Cerebellar cortex (tissue), 1 donor: ENCODE measurements at places on chromosomes 5 and 9.

- peak; percentile 9 for DNase-seq
Measured at GRCh38 chr9:110351009-110351467, 13.4 kb upstream of the TXNDC8 start.

GRCh38 chr9:76379494-76379893 lies 14.7 kb downstream of the RFK start:
- no peak for DNase-seq

GRCh38 chr9:86202338-86202882 lies 57.0 kb downstream of the C9orf153 start:
- peak; percentile 35 for DNase-seq

GRCh38 chr5:138824924-138825863 lies 49.9 kb downstream of the LRRTM2 start:
- DNase-seq: peak; percentile 37

DNA sequence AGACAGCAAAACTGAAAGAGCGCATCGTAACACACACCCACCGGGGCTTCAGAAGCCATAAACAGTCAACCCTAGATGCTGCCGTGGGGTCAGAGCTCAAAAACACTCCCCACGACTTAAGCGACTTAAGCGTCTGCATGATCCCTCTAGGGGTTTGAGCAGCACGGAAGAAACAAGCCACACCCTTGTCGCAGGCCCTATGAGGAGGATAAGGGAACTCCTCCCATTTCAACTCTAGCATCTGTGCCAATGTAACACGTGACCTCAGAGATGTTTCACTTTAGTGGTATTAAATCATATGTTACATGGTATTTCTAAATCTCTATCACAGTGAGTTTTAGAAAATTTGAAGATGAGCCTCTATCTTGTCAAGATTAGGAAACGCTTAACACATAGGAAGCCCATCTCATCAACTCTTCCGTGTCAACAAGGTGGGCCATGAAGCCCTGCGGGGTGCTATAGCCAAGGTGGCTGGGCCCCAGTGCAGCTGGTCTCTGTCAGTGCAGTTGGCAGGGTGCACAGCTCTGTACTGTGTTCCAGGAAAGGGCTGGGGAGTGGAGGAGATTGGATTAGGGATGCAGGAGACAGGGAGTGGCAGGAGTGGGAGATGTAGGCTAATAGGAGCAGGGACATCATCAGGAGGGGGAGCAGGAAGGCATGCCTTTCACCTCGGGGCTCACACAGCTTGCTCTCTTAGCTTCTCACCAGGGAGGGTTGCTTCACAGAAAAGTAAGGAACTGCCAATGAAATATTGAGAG lies 33.1 kb downstream of the ZCCHC9 start:
- DNase-seq: no peak

DNA sequence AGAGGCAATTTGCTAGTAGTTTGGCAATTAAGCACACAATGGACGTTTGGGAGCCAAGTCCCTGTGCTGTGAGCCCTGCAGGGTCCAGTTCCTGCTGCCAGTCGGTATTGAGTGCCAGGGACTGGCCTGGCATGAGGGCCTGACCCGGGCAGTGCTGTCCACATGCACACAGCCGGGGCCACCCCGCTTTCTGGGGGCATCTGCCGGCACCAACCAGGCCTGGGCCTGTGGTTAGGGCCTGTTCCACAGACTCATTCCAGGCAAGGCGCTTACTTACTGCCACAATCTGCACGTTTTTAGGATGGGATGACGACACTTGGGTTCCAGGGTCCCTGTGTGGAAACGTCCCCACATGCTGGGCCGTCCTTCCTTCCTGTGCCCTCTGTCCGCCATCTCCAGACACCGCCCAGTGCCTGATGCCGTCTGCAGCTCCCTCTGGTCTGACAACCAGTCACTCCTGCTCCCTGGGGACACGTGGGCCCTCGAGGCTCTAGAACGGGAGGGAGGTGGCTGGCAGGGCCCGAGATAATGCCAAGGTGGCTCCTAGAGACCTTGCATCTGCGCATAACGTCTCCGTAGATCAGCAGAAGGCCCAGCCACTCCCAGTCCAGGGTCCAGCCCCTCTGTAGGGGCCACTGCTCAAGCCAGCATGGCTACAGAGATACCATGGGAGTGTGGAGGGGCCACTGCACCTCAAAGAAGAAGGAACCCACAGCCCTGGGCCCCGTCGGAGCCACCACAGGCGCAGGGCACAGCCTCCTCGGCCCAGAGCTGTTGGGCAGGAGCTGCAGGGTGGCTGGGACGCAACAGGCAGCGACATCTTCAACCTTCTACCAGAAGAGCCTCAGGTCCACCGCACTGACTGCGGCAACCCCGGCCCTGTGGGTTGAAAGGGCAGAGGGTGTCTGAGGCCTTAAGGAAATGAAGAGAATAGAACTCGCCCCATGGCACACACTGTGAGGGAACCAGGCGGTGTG lies 24.7 kb downstream of the SLC9A3 start:
- DNase-seq: no peak

- DNase-seq: no peak
Measured at GRCh38 chr9:34552986-34553385, 30.2 kb upstream of the ENHO start.
